ENCODE measurements at places on chromosomes 6 and 20. TPM values are rescaled to one million over a fixed set of nuclear protein-coding genes. Genes with fewer than 3 reads are reported as not detected.

Gene SLC17A1
- 0.49 TPM for total RNA-seq

Gene GNAS-AS1
- total RNA-seq = 4.3 TPM

Gene SLC22A3
- 1.7 TPM for total RNA-seq

Gene SAMD5
- total RNA-seq = 24.0 TPM

DNA sequence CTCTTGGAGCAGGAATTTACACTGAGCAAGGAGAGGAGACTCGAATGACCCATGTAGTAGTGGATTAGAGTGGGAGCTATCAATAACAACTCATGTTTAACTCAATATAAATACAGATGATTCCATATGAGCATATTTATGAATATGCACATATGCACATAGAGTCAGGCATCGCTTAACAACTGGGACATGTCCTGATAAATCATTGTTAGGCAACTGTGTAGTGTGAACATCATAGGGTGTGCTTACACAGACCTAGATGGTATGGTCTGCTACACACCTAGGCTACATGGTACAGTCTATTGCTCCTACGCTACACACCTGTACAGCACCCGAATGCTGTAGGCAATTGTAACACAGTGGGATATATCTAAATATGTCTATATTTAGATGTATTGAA is 75.9 kb upstream of the RALGAPA2 start:
- H3K4me3 ChIP-seq = no peak overlapping the region
- H3K36me3 ChIP-seq = no peaks in the 10 kb centered on the region
- no peaks in the 10 kb centered on the region for H3K4me1 ChIP-seq
- H3K27me3 ChIP-seq = peaks cover under 1% of the 10 kb centered on the region
- DNase-seq = no peak
- no peak overlapping the region for H3K27ac ChIP-seq

DNA sequence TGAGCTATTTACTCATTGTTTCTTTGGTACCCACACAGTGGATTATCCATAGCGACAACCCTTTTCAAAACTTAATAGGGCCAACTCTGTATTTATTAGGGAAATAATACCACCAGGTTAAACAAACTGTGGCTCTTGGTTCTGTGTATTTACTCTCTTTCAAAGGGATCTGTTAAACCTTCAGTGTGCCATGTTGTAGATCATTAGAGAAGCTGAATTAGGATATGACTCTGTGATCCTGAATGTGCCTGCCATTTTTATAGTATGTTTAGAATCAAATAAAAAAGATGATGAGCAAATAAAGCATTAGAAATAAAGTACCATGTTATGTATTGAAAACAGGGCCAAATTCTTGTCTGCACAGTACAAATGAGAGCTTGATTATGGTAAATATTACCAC is 25.0 kb upstream of the SLC35D3 start:
- peaks cover 11% of the 10 kb centered on the region for H3K36me3 ChIP-seq
- H3K27me3 ChIP-seq = peaks cover 2% of the 10 kb centered on the region
- H3K4me1 ChIP-seq = peaks cover 7% of the 10 kb centered on the region
- no peak overlapping the region for H3K4me3 ChIP-seq
- H3K27ac ChIP-seq = no peak overlapping the region
- no peak for DNase-seq

GRCh38 chr20:44761423-44761822 is 15.8 kb downstream of the KCNK15 start:
- H3K36me3 ChIP-seq = no peaks in the 10 kb centered on the region
- H3K4me1 ChIP-seq = no peaks in the 10 kb centered on the region
- no peak overlapping the region for H3K4me3 ChIP-seq
- H3K27me3 ChIP-seq = peaks cover 16% of the 10 kb centered on the region

DNA sequence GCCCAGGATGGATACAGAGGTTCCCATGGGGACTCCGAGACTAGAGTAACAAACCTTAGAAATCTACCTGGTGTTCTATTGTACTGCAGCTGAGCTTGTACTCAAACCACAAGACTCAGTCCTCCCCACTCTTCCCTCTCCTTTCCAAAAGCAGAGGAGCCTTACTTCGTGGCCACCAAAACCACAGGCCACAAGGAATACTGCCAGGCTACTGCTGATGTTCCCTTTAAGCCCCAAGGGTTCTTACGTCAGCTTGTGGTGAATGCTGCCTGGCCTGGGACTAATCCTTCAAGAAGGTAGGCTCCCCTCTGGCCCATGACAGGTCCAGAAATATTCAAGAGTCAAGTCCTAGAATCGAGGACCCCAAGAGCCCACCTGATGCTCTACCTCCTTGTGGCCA is 10.5 kb upstream of the DEFB128 start:
- H3K36me3 ChIP-seq = no peaks in the 10 kb centered on the region
- H3K4me3 ChIP-seq = no peak overlapping the region
- H3K4me1 ChIP-seq = peaks cover 2% of the 10 kb centered on the region
- peaks cover 5% of the 10 kb centered on the region for H3K27me3 ChIP-seq

GRCh38 chr6:7152462-7152861 is 44.7 kb downstream of the RREB1 start:
- no peak overlapping the region for H3K4me3 ChIP-seq
- DNase-seq = no peak
- peaks cover 53% of the 10 kb centered on the region for H3K4me1 ChIP-seq
- no peaks in the 10 kb centered on the region for H3K27me3 ChIP-seq
- H3K36me3 ChIP-seq = peaks cover 1% of the 10 kb centered on the region
- peak overlapping the region; percentile 15 for H3K27ac ChIP-seq

- H3K4me1 ChIP-seq = peaks cover 5% of the 10 kb centered on the region
- no peak overlapping the region for H3K27ac ChIP-seq
- no peaks in the 10 kb centered on the region for H3K27me3 ChIP-seq
Measured at GRCh38 chr6:140572129-140572528, 1197.7 kb upstream of the CITED2 start.

- H3K4me3 ChIP-seq = no peak overlapping the region
- peaks cover 1% of the 10 kb centered on the region for H3K4me1 ChIP-seq
- DNase-seq = no peak
- peaks cover 4% of the 10 kb centered on the region for H3K27me3 ChIP-seq
- H3K27ac ChIP-seq = no peak overlapping the region
Measured at GRCh38 chr6:149488815-149489214, 4.0 kb upstream of the ZC3H12D start.

DNA sequence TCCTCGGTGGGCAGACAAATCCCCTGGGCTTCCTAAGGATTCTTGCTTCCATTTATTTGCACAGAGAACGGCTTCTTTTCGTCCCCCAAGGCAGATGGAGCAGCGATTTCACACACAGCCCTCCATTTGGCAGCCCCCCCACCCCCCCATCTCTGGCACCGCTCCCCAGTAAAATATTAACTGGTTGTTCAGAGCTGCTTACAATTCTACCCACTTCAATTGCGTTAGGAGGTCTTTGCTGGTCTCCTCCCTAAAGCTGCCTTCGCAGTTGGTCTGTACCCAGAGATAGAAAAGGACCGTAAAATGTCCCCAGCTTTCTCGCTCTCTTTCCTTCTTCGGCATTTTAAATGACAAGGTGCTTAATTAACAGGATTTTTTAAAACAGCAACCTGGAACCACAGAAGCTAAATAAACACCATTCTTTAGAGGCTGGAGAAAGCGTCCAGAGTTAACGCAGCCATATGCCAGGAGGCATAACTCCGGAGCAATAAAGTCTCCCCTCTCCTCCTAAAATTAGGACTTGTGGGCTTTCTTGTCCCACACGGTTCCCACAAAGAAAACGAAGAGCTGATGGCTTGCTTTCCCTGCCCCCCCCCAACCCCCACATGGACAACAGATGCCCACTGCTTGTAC is 1.7 kb upstream of the ZMYND8 start:
- H3K4me3 ChIP-seq = peak overlapping the region; percentile 48
- peaks cover 60% of the 10 kb centered on the region for H3K4me1 ChIP-seq
- no peak for DNase-seq
- H3K27ac ChIP-seq = peak overlapping the region; percentile 99
- H3K27me3 ChIP-seq = no peaks in the 10 kb centered on the region
